ENCODE measurements at places on chromosomes 2 and 18.
A peak's percentile ranks its signal among the peaks of the same experiment; 100 is the strongest.

DNA sequence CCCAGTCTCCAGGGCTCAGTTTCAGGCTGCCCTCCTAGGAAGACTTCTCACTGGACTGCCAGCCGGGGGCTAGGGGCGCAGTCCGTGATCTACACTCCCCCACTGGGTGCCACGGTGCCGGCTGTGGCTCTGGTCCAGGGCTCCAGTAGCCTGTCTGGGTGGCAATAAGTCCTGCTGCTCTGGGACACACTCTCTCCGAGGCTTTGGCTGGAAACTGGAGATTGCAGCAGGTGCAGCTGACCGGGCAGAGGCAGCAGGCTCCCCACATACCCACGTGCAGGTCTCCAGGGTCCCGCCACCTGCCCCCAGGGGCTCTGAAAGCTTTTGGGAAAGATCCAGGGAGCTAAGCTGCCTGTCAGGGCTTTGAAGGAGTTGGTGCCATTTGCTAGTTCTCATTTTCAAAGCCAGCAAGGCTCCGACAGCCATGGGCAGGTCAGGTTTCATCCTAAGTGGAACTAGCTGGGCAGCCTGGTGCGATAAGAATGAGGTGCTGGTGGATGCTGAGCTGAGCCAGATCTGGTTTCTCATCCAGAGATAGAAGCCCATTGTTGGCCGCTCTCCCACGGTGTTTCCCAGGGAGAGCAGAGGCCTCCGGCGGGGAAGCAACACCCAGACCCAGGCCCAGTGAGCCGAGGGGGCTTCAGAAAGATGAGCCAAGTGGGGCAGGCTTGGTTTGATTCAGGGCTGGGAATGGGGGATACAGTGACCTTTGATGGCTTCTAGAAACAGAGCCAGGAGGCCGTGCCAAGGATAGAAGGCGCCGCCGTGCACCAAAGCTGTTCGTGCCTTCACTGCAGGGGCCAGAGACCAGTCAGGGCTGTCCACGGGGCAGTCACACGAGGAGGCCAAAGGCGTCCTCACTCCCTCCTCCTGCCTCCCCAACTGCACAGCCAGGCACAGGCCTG is 141.7 kb upstream of the GPC1 start:
- DNase-seq = no peak

GRCh38 chr2:203451011-203451410 is 84.1 kb downstream of the RAPH1 start:
- no peak for DNase-seq

DNA sequence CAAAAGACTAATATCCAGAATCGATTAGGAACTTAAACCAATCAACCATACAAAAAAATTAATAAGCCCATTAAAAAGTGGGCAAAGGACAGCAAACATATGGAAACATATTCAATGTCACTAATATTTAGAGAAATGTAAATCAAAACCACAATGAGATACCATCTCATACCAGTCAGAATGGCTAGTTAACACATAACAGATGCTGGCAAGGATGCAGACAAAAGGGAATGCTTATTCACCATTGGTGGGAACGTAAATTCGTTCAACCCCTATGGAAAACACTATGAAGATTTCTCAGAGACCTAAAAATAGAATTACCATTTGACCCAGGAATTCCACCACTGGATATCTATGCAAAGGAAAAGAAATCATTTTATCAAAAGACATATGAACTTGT is 468.2 kb upstream of the ST6GAL2 start:
- DNase-seq = no peak

GRCh38 chr2:196046123-196046917 is 22.3 kb downstream of the DNAH7 start:
- no peak for DNase-seq

DNA sequence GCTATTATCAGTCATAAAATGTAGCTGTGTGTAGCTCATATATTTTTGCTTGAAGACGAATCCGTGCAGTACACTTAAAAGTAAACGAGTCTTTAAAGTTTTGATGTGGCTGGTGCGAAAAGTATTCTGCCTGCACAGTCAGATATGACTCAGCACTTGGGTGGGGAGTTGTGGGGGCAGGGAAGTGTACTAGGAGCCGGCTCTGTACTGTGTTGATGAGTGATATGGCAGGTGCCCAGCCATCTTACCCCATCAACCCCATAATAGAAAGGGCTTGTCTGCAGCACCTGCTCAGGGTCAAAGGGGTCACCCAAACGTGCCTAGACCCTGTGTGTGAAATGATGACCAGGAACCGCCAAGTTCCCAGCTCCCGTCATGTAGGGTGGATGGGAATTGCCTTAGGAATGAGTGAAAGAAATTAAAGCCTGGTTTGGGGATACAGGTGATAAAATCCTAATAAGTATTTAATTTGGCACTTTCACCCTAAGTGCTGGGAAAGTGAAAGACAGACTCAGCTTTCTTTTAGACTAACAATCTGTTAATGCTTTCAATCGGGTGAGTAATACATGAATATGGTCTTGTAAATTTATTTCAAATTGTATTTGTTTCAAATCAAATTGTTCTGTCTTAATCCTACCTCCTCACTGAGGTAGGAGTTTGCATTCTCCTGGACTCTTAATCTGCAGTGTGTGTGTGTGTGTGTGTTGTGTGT is 48.0 kb downstream of the BCL2L11 start:
- DNase-seq = peak; percentile 43

DNA sequence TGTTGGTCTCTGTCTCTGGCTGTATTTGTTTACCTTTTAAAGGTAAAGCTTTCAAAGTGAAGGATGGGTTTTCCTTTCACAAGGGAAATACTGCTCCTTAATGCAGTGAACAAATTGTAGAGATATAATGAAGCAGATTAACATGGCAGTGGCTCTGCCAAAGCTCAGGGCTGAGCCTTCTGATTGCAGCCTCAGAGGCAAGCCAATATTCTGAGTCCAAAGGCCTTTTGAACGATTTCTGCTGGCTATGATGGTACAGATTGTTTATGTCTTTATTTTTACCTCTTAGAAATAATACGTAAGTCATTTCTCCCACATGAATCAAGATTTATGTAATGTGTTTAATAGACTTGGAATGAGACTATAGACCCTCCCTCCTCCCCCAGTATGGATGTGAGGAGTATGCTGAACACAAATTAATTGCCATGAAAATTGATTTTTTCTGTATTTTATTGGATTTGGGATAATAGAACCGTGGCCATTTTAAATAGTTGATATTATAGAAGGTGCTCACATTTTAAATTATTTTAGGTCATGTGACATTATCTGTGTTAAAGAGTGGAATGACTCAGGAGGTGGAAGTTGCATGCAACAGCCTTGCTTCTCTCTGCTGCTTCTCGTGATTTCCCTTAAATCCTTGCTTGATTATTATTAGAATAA is 772 bp downstream of the SCN2A start:
- DNase-seq = no peak

DNA sequence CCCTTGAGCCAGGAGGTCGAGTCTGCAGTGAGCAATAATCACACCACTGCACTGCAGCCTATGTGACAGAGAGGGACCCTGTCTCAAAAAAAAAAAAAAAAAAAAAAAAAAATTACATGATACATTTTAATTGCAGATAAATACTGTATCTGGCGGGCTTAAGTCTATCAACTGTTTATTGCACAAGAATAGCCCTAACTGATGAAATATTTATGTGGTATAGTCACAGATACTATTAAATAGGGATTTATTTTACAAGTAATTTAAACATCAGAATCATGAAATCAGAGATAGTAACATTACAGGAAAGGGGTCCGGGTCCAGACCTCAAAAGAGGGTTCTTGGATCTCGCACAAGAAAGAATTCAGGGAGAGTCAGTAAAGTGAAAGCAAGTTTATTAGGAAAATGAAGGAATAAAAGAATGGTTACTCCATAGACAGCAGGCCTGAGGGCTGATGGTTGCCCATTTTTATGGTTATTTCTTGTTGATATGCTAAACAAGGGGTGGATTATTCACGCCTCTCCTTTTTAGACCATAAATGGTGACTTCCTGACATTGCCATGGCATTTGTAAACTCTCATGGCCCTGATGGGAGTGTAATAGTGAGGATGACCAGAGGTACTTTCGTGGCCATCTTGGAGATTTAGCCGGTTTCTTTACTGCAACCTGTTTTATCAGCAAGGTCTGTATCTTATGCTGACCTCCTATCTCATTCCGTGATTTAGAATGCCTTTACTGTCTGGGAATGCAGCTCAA is 166.6 kb downstream of the PMAIP1 start:
- no peak for DNase-seq

DNA sequence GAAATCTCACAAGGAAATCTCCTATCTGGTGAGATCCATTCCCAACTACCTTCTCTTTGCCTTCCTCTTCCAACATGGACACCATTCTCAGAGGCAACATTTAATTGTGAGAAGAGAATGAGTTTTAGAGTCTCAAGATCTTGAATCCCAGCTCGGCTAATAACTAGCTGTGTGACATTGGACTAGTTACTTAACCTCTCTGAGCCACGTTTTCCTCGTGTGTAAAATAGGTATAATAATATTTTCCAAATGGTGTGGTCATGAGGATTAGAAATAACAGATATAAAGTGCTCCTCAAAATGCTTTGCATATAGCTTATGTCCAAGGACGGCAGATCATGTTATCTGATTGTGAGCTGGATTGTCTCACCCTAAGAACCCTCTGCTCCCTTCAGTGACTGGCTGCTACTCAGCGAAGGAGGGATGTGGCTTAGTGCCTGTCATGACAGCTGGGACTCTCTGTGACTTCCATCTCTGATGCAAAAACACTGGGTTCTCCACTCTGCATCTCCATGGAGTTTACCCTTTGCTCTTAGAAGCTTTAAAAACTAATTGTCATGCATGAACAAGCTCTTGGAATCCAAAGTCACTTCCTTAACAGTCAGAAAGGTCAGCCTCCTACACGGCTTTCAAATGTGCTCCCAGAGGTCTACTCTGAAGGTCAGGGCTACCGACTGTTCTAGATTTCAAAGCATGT is 38.4 kb upstream of the MRPL19 start:
- no peak for DNase-seq

DNA sequence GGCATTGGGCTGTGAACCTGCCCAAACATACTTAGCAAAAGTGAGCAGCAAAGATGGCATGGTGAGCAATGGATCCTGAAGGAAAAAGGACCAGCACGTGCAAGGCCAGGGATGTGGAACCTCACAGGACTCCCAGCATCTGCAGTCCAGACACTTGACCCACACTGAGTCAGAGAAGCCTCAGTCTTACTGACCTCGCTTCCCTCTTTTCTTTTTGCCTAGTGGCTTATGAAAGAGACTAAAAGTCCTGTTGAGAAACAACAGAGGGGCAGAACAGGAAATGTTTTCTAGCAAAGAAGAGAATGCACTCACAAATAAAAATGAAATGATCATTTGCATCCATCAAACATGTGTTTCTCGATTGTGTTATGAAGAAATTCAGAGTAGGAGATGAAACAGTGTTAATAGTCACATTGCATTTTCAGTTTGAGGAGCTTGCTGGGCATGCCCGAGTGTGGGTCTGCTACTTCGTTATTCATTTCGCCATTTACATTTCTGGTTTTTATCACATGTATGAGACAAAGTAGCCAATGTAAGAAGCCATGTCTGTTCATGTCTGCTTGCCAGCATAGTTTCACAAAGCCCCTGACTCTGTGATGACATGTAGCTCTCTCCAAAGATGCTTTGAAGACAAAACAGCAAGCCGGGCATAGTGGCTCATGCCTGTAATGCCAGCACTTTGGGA is 118.4 kb downstream of the INO80D start:
- no peak for DNase-seq

- DNase-seq = no peak
These were observed 94.0 kb upstream of the ANKRD30BL start for GRCh38 chr2:132255714-132256113.

DNA sequence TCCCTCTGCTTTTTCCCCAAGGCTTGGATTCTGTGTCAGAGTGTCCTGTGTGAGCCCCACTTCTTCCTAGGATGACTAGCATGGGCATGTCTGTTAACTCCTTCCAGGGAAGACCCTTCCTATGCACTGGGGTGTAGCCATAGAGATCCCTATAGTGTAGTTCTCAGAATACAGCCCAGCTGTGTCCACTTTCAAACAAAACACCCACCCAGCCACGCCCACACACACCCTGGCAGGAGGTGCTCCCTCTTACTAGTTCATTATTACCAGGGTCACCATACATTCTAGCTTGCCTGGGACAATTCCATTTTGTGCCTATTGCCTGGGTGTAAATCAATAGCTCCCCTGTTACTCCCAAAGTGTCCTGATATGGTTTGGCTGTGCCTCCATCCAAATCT is 195.6 kb downstream of the MYCN start:
- no peak for DNase-seq

GRCh38 chr2:58515827-58516573 is 274.9 kb upstream of the FANCL start:
- DNase-seq = no peak
